ENCODE measurements at places on chromosomes 7 and 10.
A peak's percentile ranks its signal among the peaks of the same experiment; 100 is the strongest.

GRCh38 chr7:6447581-6448199, at the start of gene DAGLB:
Gene DAGLB, minus strand, starts transcription at chr7:6447954. Its CDS starts 112 bp downstream, at chr7:6447842.
- DNase-seq = peak; percentile 96
- H3K4me3 ChIP-seq = peak within 1 kb of the TSS; percentile 92
- no peaks in the 10 kb centered on the region for H3K27me3 ChIP-seq
- peak within 1 kb of the TSS; percentile 90 for H3K27ac ChIP-seq
- H3K4me1 ChIP-seq = peaks cover 20% of the 10 kb centered on the region

DNA sequence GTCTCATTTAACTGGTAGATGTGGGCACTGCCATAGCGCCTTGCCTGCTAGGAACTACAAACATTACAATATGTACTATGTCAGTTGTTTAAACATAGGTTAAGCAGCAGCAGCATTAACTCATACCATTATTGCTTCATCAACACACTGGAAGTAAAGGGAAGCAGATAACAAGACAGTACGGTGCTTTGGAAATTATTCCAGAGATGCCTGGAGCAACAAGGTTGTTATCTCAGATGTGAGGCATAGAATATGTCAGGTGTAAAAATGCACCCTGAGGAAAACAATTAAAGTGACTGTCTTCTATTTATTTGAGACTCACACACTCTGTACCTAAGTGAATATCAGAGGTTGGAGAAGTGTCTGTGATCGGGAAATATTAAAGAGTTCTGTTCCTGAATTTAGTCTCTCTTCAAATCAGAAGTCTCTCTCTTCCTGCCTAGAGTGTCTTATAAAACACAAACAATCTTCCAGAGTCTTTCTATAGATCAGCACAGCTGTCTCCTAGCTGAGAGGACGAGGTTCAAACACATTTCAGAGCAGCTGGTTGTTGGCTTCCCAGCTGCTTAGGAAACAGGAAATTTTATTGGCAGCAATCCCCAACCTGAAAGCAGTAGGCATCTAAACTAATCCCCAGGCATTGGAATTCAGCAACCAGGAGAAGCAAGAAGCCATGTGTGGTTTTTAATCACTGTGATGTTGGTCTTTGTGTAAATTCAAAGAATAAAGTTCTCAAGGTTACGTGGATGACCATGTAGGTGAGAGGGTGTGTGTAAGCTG, 994.4 kb upstream of the LRRTM3 start:
- H3K36me3 ChIP-seq = no peaks in the 10 kb centered on the region
- DNase-seq = no peak
- H3K27me3 ChIP-seq = no peaks in the 10 kb centered on the region
- no peaks in the 10 kb centered on the region for H3K4me1 ChIP-seq
- H3K4me3 ChIP-seq = no peak overlapping the region

- DNase-seq = no peak
- H3K36me3 ChIP-seq = no peaks in the 10 kb centered on the region
- no peak overlapping the region for H3K27ac ChIP-seq
Measured at GRCh38 chr10:77501846-77502261, 135.8 kb downstream of the KCNMA1 start.

DNA sequence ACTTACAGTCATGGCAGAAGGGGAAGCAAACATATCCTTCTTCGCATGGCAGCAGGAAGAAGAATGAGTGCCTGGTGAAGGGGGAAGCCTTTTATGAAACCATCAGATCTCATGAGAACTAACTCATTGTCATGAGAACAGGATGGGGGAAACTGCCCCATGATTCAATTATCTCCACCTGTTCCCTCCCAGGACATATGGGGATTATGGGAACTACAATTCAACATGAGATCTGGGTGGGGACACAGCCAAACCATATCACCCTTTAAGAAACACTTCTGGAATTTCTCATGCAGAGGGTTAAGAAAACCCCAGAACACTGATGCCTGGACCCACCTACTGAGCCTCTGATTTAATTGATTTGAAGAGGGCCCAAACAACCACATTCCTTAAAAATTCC, 63.3 kb upstream of the DNAJB12 start:
- DNase-seq = no peak
- H3K4me3 ChIP-seq = no peak overlapping the region
- no peak overlapping the region for H3K27ac ChIP-seq
- H3K36me3 ChIP-seq = peaks cover 14% of the 10 kb centered on the region

GRCh38 chr7:94294471-94295131, 100.1 kb upstream of the COL1A2 start:
- no peak overlapping the region for H3K4me3 ChIP-seq
- H3K27ac ChIP-seq = no peak overlapping the region
- H3K4me1 ChIP-seq = no peaks in the 10 kb centered on the region
- no peak for DNase-seq
- peaks cover 11% of the 10 kb centered on the region for H3K27me3 ChIP-seq
- H3K36me3 ChIP-seq = no peaks in the 10 kb centered on the region

DNA sequence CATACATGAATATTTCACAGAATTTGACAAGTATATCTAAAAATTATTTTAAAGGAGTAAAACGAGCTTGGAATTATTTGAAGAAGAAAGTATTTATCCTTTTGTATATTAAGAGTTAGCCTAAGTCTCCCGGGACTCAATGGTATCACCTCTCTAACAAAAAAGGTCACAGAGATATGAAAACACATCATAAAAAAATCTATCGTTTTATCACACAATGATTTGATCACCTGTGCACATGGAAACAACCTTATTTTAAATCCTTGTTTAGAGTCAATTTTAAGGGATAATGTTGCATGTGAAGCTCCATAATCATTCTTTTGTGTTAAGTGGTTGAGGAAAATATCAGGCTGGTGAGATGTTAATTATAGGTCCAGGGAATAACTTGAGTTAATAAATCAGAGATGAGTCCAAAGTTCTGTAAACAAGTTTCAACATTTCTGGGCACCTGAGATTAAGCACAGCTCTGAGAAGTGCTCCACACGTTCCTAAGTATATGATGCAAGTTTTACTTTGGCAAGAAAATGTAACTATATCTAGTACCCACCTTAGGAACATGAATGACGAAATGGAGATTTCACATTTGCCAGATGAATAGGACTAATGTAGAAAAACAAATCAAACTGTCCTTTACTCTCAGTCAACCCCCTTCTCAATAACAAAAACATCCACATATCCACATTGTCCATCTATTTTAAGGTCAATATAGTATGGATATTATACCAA, 148.5 kb upstream of the AKR1E2 start:
- no peak overlapping the region for H3K4me3 ChIP-seq
- H3K27ac ChIP-seq = no peak overlapping the region
- DNase-seq = no peak

- DNase-seq = no peak
- H3K27me3 ChIP-seq = no peaks in the 10 kb centered on the region
- no peak overlapping the region for H3K4me3 ChIP-seq
- peaks cover 3% of the 10 kb centered on the region for H3K4me1 ChIP-seq
- H3K27ac ChIP-seq = no peak overlapping the region
Measured at GRCh38 chr10:3908183-3908582, 123.2 kb upstream of the KLF6 start.

DNA sequence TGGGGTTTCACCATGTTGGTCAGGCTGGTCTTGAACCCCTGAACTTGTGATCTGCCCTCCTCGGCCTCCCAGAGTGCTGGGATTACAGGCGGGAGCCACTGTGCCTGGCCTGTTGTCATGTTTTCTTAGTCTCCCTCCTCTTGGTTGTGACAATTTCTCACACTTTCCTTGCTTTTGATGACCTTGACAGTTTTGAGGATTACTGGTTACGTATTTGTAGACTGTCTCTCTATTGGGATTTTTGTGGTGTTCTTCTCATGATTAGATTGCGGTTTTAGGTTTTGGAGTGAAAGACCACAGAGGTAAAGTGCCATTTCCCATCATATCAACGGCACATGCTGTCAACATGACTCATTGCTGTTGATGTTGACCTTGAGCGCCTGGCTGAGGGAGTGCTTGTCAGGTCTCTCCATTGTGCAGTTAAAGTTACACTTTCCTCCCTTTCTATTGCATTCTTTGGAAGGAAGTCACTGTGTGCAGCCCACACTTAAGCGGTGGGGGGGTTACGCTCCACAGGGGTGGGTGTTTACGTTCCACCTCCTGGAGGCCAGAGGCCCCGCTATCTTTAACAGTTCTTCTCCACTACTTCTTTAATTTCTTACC, 10.8 kb downstream of the NEURL1 start:
- peaks cover 56% of the 10 kb centered on the region for H3K27me3 ChIP-seq
- DNase-seq = peak; percentile 39
- no peak overlapping the region for H3K4me3 ChIP-seq
- H3K27ac ChIP-seq = peak overlapping the region; percentile 47
- H3K36me3 ChIP-seq = no peaks in the 10 kb centered on the region
- peaks cover 35% of the 10 kb centered on the region for H3K4me1 ChIP-seq

DNA sequence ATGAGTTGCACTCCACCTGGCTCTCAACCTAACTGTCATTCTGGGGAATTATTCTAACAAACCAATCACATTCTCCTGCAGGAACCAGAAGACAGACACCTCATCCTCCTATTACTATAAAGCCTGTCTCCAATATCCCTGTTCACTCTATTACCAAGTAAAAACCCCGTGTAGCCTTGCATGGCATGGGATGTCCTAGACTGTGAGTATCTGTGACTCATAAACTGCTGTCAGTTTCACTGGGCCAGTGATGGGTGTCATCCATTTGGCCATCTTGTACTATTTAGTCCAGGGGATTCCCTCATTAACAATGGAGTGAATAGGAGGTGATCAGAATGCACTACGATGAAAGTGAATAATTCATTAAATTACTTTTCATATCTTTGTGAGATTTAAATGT, 608.7 kb downstream of the DNAJB9 start:
- H3K4me3 ChIP-seq = no peak overlapping the region
- no peak for DNase-seq
- H3K36me3 ChIP-seq = no peaks in the 10 kb centered on the region
- H3K27ac ChIP-seq = no peak overlapping the region
- H3K4me1 ChIP-seq = no peaks in the 10 kb centered on the region

DNA sequence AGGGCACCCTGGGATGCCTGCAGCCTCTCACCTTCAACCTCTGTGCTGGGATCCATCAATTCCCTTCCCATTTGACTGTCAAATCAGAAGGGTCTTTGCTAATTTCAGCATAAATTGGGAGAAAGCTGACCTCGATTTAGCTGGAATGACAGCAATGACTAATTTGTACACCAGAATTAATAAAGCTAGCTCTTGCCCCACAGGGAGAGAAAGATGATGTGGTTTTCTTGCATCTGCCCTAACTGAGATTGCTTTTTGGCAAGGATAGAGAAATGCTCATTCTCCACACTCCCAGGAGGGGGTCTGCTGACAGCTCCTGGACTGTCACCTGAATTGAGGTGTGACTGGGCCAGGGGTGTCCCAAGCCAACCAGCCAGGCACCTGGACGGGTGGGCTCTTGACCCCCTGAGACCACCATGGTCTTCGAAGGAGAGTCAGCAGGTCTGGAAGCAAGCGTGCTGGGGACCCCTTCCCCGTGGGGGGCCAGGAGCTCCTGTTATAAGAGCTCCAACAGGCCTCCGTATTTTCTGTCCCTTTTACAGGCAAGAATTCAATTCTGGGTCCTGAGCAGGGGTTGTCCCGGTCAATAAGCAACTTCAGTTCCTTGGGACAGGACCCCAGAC, 42.1 kb downstream of the RBM17 start:
- peak overlapping the region; percentile 49 for H3K27ac ChIP-seq
- no peaks in the 10 kb centered on the region for H3K36me3 ChIP-seq
- H3K4me1 ChIP-seq = peaks cover 44% of the 10 kb centered on the region
- H3K27me3 ChIP-seq = peaks cover 5% of the 10 kb centered on the region

DNA sequence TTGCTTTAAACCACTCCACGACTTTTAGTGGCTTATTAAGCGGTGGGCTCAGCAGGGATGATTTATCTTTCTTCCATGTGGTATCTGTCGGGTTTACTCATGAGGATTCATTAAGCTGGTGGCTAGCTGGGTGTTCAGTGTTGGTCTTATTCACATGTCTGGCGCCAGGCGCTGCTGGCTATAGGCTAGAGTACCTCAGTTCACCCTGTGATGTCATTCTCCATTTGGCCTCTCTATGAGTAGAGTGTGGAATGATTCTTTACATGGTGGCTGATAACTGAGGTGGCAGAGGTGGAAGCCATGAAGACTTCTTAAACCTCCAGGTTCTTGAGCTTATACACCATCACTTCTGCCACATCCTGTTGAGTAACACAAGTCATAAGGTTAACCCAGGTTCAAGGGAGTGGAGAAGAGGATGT, 115.4 kb downstream of the MLLT10 start:
- peaks cover 13% of the 10 kb centered on the region for H3K4me1 ChIP-seq
- no peaks in the 10 kb centered on the region for H3K27me3 ChIP-seq
- DNase-seq = no peak

- DNase-seq = no peak
- no peaks in the 10 kb centered on the region for H3K27me3 ChIP-seq
- H3K36me3 ChIP-seq = no peaks in the 10 kb centered on the region
- no peak overlapping the region for H3K27ac ChIP-seq
Measured at GRCh38 chr10:120689777-120690529, 161.2 kb upstream of the WDR11 start.

- peaks cover 42% of the 10 kb centered on the region for H3K27me3 ChIP-seq
- peaks cover 20% of the 10 kb centered on the region for H3K4me1 ChIP-seq
- H3K4me3 ChIP-seq = no peak overlapping the region
- no peaks in the 10 kb centered on the region for H3K36me3 ChIP-seq
- no peak overlapping the region for H3K27ac ChIP-seq
Measured at GRCh38 chr10:1255600-1256431, 199.6 kb downstream of the WDR37 start.

DNA sequence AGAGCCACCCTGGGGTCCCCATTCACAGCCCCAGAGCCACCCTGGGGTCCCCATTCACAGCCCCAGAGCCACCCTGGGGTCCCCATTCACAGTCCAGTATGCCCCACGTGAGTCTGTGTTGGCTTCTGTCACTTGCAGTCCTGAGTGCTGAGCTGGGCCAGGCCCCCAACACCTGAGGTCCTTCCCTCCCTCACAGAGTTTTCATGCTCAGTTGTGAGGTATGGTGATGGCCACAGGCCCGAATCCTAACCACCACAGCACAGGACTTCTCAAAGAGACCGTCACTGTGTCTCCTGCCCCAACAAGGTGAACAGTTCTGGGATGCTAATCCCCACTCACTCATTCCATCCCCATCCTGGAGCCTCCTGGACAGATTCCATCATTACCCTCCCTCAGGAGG, 239.2 kb downstream of the PTPRN2 start:
- H3K36me3 ChIP-seq = no peaks in the 10 kb centered on the region
- no peak overlapping the region for H3K4me3 ChIP-seq
- H3K4me1 ChIP-seq = no peaks in the 10 kb centered on the region
- no peak overlapping the region for H3K27ac ChIP-seq
- no peaks in the 10 kb centered on the region for H3K27me3 ChIP-seq

DNA sequence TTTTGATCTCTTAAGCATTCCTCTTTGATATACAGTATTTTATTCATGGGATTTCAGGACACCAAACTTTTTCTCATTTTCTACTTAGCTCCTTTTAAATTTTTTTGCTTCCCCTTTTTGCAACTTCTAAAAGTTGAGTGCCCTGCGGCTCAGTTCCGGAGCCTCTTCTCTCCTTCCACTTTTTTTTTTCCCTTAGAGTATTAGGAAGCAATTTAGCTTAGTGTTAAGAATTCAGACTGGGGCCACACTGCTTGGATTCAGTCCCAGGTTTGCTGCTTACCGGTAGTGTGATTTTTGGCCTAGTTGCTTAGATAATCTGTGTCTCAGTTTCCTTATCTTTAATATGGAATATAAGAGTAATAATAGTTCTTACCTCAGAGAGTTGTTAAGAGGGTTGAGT, 3.4 kb downstream of the STAM start:
- H3K36me3 ChIP-seq = peaks cover 63% of the 10 kb centered on the region
- no peak for DNase-seq
- H3K4me1 ChIP-seq = peaks cover 62% of the 10 kb centered on the region
- peak overlapping the region; percentile 74 for H3K27ac ChIP-seq
- H3K27me3 ChIP-seq = no peaks in the 10 kb centered on the region
- H3K4me3 ChIP-seq = peak overlapping the region; percentile 53
